ENCODE measurements at places on chromosomes 5 and 9.

- DNase-seq, result no peak
Observed at GRCh38 chr5:64206653-64207052, 41.0 kb downstream of the RNF180 start.

DNA sequence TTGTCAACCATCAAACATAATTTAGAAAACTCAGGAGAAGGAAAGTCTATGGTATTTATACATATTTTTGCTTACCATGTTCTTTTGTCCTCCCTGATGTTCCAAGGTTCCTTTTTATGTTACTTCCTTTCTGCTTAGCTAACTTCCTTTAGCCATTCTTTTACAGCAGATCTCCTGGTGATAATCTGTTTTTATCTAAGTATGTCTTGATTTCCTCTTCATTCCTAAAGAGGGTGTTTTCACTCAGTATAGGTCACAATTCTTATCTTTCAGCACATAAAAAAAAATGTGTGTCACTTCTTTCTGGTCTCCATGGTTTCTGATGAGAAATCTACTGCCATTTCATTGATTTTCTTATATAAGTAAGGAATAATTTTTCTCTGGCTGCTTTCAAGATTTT, 384.4 kb upstream of the PDE4D start:
- no peak for DNase-seq

GRCh38 chr9:91395106-91395552, 28.5 kb downstream of the NFIL3 start:
- DNase-seq, result no peak

DNA sequence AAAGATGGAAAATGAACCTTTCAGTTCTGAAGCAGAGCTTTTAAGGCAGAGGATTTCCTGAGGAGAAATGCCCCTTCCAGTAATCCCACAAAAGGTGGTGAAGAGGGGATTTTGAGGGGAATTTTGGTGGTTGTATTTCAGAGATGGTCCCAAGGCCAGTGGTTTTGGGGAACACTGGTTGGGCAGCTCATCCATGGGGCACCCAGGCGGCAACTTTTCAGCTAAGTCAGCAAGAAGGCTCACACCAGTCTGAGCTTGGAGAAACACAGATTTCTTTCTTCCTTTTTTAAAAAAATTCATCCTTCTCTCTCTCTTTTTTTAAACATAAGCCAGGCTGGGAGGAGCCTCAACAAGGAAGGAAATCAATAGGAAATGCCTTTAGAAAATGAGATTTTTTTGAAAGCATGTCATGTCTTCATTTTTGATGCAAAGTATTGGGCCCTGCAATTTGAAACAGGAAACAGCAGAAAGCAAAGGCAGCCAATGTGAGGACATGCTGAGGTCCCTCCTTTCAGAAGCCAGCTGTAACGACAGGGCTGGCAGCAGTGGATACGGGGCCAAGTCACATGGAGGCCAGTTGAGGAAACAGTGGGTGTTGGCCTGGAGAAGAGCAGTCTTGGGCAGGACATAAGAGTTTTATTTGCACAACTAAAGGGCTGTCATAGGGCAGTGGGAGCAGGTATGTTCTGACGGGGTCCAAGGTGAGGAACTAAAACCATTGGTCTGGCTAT, 155.3 kb upstream of the KLF4 start:
- DNase-seq, result no peak

- no peak for DNase-seq
Observed at GRCh38 chr9:4756420-4756819, 15.4 kb upstream of the AK3 start.

GRCh38 chr5:143515829-143516228, 112.3 kb upstream of the NR3C1 start:
- DNase-seq, result no peak

GRCh38 chr9:120315154-120315553, 264.8 kb downstream of the CDK5RAP2 start:
- DNase-seq, result no peak

GRCh38 chr9:14497476-14497875, 183.5 kb upstream of the NFIB start:
- no peak for DNase-seq

GRCh38 chr9:70262366-70262765, 3.6 kb downstream of the SMC5 start:
- no peak for DNase-seq

GRCh38 chr5:112576298-112576925, 157.3 kb upstream of the EPB41L4A start:
- DNase-seq, result no peak

DNA sequence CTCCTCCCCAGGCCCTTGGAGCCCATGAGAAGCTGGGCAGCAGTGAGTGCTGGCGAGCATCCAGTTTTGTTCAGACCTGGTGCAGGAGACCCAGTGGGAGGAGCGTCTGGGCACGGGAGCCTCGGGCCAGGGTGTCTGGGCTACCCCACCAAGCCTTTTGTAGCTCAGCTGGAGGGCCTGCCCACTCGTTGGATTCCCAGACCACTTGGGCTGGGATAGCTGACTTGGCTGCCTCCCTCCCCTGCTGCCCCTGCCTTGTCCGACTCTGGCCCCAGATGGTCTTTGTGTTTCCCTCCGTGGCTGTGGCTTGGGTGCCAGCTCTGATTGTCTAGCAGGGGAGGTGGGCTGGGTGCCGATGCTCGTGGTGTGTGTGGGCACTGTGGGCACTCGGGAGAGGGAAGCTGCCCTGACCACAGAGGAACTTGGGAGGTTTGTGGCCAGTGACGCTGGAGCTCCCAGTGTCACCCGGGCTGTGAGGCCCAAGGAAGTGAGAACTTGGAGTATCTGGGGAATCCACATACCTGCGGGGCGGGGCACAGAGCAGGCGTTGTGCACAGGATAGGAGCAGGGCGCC, 47.3 kb downstream of the WNK2 start:
- no peak for DNase-seq

- DNase-seq, result no peak
Observed at GRCh38 chr9:4814913-4815312, 22.2 kb downstream of the RCL1 start.

DNA sequence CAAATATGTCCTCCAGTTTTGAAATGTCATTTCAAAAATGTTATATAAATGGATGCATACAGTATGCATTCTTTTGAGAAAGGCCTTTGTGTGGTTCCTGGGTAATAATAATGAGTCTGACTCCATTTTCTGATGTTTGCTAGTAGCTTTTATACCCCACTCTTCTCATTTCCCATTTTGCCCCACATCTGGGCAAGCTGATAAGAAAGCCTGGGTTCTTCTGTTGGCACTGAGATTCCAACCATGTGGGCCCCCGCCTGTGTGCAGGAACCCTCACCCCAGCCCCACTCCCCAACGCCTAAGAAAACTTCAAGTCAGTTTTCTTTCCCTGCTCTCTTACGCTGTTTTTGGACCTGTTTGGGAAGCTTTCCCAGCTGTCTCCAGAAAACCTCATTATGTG, 89.4 kb downstream of the SNX18 start:
- DNase-seq, result no peak

- no peak for DNase-seq
Observed at GRCh38 chr5:176548967-176549444, at the start of gene CDHR2. Gene CDHR2, plus strand, starts transcription at chr5:176549342. Its CDS starts 16,011 bp downstream, at chr5:176565353.

DNA sequence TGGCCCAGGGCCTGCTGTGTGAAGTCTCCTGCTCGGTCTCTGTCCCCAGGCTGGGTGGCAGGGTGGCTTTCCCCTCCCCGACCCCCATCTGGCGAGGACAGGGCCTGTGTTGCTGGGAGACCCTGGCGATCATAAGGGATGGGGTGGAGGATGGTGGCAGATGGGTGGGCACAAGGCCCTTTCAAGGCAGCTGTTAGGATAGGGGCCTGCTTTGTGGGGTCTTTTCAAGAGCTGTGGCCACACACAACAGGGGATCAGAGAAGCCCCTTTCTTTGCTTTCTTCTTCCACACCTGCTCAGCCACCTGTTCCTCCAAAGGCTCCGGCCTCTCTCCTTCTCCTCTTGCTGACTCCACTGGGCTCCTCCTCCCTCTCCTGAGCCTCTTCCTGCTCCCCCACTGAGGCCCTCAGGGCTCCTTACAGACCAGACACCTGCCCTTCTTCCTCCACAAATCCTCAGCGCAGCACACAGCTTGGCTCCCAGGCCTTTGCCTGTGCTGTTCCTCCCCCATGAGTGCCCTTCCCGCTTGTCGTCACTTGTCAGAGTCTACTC, 15.0 kb upstream of the NEURL1B start:
- DNase-seq, result no peak

- no peak for DNase-seq
Observed at GRCh38 chr5:111779922-111780292, 22.9 kb upstream of the NREP start.

DNA sequence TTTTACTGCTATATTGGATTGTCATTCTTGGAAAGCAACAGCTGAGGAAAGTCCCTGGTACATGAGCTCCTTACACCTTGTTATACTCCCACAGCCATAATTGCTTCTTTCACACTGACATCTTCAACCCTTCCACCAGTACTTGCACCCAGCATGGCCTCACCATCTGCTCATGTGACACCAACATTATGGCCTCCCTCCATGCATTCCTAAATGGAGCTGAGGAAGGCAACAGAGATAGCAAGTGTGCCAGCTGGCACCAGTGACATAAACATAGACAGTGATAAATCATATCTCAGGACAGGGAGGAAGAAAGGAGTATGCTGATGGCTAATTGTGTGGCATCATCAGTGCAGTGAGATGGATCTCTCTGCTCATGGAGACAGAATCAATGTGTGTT, 119.5 kb downstream of the BAAT start:
- peak; percentile 20 for DNase-seq

GRCh38 chr9:125646621-125647100, 60.3 kb downstream of the MAPKAP1 start:
- DNase-seq, result no peak

DNA sequence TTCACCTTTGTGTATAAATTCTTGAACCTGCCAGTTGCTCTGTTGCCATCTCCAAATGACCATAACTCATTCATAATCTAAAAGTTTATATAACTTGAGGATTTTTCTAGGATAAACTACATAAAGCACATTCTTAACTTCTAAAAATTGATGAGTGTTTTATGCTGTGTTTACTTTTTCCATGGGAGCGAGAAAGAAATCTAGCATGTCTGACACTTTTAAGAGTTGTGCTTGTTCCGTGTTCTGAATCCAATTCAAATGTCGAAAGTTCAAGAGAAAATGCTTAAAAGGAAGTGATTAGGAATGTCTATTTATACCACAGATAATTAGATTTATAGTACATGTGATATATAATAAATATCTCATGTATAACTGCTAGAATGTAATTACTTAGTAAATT, 154.4 kb downstream of the DEPDC1B start:
- no peak for DNase-seq

GRCh38 chr9:19998153-19998552, 209.3 kb upstream of the SLC24A2 start:
- DNase-seq, result no peak

DNA sequence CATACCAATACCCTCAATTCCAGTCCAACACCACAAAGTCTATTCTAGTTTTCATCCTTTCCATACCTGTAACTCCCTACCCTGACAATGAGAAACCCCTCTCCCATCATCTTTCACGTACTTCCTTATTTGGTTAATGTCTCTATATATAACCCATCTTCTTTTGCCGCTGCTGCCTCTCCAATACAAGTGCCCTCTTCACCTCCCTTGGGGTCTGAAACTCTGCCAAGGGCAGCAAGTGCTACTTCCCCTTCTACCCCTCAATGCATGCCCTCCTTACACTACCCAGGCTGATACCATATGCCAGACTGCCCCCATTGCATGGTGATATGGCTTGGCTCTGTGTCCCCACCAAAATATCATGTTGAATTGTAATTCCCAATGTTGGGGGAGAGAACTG, 24.4 kb upstream of the SMIM15 start:
- DNase-seq, result no peak

DNA sequence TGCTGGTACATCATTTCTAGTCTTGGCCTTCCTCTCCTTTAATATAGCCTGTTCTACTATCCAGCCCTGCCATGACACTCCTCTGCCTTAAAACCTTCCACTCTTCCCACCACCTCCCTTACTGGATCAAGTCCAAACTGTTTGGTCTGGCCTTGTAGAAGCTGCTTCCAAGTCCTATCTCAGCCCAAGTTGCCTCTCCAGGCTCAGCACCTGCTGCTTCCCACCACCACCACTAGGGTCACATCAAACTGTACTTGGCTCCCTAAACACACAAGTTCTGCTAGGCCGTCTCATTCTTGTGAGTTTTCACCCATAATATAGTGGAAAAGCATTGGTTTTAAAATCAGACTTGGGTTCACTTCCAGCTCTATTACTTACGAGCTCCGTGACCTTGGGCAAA, 1.4 kb downstream of the NDUFA8 start:
- no peak for DNase-seq

DNA sequence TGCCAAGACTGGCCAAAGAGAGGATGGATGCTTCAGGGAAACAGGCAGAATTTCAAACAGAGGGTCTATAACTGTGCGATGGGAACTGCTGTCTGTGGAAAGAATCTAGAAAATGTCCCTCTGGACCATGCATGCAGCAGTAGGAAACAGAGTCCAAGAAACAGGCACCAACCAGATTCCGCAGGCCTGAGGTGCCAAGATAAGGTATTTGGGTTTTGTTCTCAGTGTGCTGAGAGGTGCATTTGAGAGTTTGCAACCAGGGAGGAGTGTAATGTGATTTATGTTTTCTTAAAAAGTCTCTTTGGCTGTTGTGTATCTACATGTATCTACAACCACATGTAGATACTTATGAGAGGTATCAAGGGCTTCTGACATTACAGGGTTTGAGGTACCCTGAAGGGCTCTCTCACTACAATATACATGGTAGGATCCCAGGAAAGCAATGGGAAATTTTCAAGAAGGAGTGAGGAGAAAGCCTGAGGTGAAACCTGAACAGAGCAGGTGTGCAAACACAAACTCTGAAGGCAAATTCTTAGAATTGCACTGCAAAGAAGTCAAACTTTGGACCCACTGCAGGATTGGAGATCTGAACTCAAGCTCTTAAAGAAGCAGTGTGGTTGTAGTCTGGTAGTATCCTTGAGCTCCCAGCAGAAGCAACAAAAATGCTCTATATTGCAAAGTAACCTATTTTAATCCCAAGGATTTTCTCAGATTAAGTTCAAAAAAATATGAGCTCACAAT, 182.8 kb upstream of the NFIL3 start:
- no peak for DNase-seq

DNA sequence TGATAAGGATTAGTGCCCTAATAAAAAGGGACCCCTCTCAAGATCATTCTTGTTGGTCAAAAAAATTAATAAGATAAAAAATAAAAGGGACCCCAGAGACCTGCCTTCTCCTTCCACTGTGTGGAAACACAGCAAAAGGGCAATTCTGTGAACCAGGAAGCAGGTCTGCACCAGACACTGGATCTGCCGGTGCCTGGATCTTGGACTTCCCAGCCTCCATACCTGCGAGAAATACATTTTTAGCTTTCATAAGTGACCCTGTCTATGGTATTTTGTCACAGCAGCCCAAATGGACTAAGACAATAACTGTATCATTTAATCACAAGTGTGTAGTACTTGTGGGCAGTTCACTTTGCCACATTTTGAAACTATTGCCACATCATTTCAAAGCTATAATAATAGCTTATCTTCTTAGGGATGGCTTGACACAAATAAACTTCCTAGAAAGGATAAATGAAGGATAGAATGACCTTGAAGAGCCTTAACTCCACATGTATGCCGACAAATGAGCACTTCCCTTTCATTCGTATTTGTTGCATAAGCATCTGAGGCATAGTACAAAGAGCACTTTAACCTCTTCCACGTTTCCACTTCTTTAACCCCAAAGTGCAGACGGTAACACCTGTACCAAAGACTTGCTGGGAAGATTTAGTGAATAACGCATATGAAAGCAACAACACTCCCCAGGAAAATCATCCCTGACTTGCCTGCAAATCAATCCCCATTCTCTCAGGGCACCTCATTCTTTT, 336.5 kb downstream of the RFX3 start:
- no peak for DNase-seq

Measured in NCI-H1694 (cell line).